Neuronal stem cell (in vitro differentiated cells): ENCODE measurements at places on chromosomes 16 and 17.

DNA sequence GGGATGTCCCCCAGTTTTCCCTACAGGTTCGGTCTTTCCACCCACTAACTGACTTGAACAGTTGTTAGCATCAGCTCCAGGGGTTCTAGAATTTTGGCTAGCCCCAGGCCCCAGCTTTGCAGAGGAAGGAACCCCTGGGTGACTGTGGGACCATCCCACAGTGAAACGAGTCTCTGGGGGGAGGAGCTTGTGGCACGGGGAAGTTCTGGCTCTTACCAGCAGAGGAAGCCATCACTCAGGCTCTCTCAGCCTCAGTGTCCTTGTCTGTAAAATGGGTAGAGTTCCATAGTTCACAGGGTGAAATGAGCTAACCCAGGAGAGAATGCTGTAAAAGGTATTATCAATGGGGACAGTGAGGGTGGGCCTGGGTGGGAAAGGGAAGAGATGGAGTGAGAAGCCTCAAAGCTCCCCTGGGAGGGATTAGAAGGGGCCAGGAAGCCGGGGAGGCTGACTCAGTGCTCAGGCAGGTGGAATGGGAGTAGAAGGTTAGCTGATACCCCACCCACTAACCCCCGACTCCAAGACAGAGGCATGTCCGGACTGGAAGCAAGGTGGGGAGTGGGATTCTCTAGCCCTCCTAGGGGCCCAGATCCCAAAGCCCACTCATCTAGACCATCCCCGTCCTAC, 30.9 kb upstream of the CDC42EP4 start:
- peaks cover 30% of the 10 kb centered on the region for H3K4me1 ChIP-seq
- peak overlapping the region; percentile 10 for H3K4me3 ChIP-seq
- peak overlapping the region; percentile 100 for H3K27ac ChIP-seq
- peak; percentile 56 for DNase-seq
- peaks cover 8% of the 10 kb centered on the region for H3K36me3 ChIP-seq

DNA sequence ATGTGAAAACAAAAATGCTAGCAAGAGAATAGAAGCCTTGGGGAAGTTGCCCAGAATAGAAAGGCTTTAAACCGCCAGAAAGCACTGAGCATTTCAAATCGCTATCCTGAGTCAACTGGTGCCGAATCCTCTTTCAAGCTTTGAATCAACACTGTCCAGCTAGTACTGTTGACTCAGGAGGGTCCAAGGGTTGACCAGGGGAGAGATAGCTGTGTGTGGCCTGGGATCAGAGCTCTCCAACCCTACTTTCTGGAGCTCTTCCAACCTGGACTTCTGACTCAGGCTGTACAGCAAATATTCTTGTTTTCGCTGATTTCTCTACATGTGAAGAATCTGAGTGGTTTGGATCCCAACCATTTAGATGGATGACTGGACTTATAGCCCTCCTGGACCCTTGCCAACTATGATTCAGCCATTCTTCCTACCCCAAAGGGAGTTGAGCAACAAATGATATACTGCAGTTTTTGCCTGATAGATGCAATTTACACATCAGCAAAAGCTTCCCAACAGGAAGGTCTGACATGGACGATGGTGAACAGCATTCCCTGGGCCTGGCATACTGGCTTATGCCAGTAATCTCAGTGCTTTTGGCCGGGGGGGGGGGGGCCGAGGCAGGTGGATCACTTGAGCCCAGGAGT, 154.0 kb upstream of the SDK2 start:
- no peak overlapping the region for H3K27ac ChIP-seq
- no peaks in the 10 kb centered on the region for H3K27me3 ChIP-seq
- no peak for DNase-seq
- no peak overlapping the region for H3K4me3 ChIP-seq
- H3K36me3 ChIP-seq: no peaks in the 10 kb centered on the region
- no peaks in the 10 kb centered on the region for H3K4me1 ChIP-seq

DNA sequence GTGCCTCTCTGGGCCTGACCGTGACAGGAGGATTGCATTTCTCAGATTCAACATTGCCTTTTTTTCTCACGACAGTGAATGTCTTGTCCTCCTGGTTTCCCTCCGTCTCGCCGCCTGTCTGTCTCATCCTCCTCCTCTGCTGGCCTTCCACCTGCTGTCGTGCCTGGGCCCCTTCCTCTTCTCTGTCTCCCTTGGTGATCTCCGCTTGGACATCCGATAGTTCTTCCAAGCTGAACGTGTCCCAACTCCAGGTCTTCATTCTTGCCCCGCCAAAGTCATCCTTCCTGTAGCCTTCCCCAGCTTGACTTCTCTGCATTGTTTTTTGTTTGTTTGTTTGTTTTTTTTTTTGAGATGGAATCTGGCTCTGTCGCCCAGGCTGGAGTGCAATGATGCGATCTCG, 79.4 kb downstream of the RAP1GAP2 start:
- no peaks in the 10 kb centered on the region for H3K36me3 ChIP-seq
- no peak overlapping the region for H3K4me3 ChIP-seq
- no peak for DNase-seq
- H3K4me1 ChIP-seq: peaks cover 5% of the 10 kb centered on the region

DNA sequence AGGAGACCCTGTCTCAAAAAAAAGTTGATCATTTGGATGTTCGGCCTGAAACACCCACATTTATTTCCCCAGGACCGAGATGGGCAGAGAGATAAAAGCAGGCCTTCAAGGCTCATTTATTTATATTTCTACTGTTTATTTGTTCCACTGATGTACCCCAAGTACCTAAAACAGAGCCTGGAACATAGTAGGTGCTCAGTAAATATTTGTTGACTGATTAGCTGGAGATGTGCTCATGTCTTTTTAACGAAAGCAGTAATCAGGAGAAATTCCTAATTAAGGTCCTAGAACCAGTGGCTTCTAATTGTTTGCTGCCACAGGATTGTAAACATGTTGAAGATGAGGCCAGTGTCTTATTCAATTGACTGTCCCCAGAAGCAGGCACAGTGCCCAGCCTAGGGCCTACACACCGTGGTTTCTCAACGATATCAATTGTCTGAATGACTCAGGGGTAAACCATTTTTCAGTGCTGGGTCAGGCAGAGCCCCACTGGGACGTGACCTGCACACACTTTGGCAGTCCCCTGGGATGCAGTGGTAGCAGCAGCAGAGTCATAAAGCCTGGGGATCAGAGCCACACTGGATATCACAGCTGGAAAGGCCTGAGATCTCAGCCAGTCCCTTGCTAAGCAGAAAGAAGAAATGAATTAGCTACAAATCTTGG, 34.8 kb downstream of the SOST start:
- H3K4me1 ChIP-seq: no peaks in the 10 kb centered on the region
- no peak overlapping the region for H3K27ac ChIP-seq
- no peaks in the 10 kb centered on the region for H3K27me3 ChIP-seq
- no peak for DNase-seq

DNA sequence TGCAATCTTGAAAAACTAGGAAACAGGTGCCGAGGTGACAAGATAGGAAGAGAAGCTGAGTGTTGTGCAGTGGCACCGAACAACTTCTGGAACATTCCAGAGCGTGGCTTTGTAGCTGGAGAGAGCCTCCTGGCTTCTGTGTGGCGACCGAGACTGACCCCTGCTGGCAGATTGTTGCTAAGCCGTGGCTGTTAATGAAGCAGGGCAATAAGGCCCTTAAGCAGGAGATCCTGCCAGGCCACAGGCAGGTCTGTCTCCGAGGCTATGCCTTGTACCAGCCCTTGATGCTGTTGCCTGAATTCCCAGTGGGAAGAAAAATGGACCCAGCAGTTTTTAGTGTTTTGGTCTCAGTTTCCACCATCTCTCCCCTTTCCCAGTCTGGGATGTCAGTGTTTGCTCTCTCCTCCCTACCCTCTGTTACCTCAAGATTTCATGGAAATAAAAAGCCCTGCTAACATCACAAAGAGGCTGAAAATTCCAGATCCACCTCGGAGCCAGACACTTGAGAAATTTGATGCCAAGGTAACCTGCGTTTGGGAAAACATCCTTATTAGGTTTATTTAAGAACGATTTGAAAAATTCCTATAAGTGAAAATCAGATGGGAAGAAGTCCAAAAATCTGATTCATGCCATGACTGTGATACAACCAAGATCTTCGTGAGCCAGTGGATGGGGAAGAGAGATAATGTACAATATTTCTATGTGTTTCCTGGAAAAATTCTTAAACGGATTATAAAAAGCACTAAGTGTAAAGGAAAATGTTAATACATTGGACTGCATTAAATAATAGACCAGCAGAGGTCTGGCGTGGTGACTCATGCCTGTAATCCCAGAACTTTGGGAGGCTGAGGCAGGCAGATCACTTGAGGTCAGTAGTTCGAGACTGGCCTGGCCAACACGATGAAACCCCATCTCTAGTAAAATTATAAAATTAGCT, 265.1 kb downstream of the PRKCA start:
- H3K27ac ChIP-seq: no peak overlapping the region
- peak; percentile 59 for DNase-seq
- H3K27me3 ChIP-seq: no peaks in the 10 kb centered on the region

- no peaks in the 10 kb centered on the region for H3K27me3 ChIP-seq
- no peak overlapping the region for H3K4me3 ChIP-seq
- H3K27ac ChIP-seq: no peak overlapping the region
- H3K36me3 ChIP-seq: no peaks in the 10 kb centered on the region
- DNase-seq: no peak
- H3K4me1 ChIP-seq: peaks cover 13% of the 10 kb centered on the region
These were observed 408.1 kb downstream of the XYLT1 start for GRCh38 chr16:17062676-17063075.

DNA sequence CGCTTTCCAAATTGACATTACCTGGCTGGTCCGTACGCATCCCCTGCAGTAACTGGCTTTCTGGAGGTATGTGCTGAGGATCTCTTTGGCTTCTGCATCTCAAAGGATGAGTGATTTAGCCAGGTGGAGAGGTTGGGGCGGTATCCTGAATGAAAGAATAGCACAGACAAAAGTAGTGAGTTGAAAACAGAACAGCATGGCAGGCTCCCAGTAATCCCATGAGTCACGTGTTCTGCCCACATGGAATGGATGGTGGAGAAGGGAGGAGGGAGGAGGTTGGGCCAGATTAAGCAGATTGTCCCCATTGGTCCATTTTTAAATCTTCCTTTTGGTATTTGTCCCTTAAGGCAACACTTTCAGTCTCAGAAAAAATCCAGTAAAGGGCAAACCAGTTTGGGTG, 176.0 kb downstream of the WWOX start:
- no peak overlapping the region for H3K4me3 ChIP-seq
- H3K36me3 ChIP-seq: no peaks in the 10 kb centered on the region
- no peaks in the 10 kb centered on the region for H3K27me3 ChIP-seq
- no peak overlapping the region for H3K27ac ChIP-seq

DNA sequence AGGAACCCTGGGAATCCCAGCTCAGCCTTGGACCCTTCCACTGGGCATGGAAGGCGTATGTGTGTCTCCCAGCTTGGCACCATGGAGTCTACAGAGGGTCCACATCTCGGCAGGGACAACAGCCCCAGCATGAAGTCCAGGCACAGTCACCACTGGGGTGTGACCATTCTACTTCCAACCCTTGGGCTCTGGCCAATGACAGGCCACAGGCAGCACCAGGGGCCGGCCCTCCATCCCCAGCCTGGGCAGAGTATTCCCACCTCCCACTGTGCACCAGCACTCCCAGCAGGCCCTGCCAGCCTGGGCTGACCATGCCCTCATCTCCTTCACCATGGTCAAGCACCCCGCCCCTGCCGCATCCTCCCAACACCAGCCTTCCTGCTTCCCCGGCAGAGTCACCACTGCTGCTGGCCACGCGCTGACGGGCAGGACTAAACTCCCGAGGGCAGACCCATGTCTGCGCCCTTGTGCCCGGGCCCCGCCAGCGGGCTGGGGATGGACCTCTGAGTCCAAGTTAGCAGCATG, 9.5 kb upstream of the PPP1R27 start:
- H3K4me1 ChIP-seq: no peaks in the 10 kb centered on the region
- H3K4me3 ChIP-seq: no peak overlapping the region
- H3K27ac ChIP-seq: no peak overlapping the region

DNA sequence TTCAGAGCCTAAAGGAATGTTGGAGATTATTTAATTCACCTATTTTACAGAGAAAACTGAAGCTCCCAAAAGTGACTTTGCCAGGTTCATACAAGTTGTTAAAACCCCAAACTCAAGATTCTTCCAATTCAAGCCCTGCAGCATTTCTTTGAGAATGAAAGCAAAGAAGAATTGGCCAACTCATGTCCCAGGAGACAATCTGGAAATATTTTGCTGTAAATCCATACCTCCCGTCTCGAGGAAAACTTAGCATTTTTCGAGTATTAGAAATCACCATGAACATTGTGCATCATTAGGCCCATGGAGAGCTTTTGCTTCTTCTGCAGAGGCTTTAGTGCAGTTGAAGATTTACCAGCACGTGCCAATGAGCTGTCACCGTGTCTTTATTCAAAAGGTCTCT, 176.4 kb upstream of the KCNJ16 start:
- no peaks in the 10 kb centered on the region for H3K27me3 ChIP-seq
- H3K4me1 ChIP-seq: no peaks in the 10 kb centered on the region
- no peaks in the 10 kb centered on the region for H3K36me3 ChIP-seq
- no peak overlapping the region for H3K4me3 ChIP-seq
- no peak overlapping the region for H3K27ac ChIP-seq
- no peak for DNase-seq

DNA sequence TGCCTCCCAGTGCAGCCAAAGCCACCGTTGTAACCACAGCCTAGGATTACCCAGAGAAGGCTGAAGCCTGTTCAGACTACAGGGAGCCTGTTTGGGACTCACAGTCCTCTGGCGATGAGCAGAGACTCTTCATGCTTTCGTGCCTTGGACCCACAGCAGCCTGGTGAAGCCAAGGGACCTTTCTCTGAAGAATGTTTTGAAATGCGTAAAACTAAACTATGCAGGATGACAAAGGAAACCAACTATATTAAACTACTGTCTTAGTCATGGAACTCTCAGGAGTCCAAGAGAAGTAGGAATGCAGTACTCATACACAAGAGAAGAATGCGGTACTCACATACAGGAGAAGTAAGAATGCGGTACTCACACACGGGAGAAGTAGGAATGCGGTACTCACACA, 20.9 kb downstream of the ABR start:
- peaks cover 14% of the 10 kb centered on the region for H3K4me1 ChIP-seq
- H3K27me3 ChIP-seq: no peaks in the 10 kb centered on the region

DNA sequence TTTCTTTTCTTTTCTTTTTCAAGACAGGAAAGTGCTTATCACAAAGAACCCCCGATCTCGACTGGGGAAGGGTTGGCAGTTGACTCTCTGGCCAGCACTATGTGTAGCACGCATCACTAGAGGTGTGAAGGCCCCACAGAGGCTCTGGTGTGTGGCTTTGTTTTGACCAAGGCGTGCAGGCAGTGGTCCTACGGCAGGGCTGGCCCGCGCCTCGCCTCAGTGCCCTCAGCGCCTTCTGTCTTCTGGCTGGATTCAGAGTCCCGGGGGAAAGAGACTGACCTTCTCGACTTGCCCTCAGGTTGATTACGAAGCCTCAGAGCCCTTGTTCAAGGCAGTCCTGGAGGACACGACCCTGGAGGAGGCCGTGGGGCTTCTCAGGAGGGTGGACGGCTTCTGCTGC, 18.7 kb downstream of the SGSH start:
- DNase-seq: no peak
- no peaks in the 10 kb centered on the region for H3K36me3 ChIP-seq
- no peak overlapping the region for H3K27ac ChIP-seq
- no peak overlapping the region for H3K4me3 ChIP-seq

- no peaks in the 10 kb centered on the region for H3K4me1 ChIP-seq
- H3K27ac ChIP-seq: no peak overlapping the region
- no peak for DNase-seq
- H3K27me3 ChIP-seq: peaks cover 25% of the 10 kb centered on the region
- no peaks in the 10 kb centered on the region for H3K36me3 ChIP-seq
These were observed 7.8 kb downstream of the NACA2 start for GRCh38 chr17:61583242-61583641.

- no peaks in the 10 kb centered on the region for H3K36me3 ChIP-seq
- no peak for DNase-seq
- H3K4me1 ChIP-seq: no peaks in the 10 kb centered on the region
- no peak overlapping the region for H3K27ac ChIP-seq
- H3K4me3 ChIP-seq: no peak overlapping the region
These were observed 12.6 kb upstream of the GPT2 start for GRCh38 chr16:46871597-46871996.
